CD4-positive, alpha-beta T cell (primary cell): ENCODE measurements at places on chromosomes 13 and 19.

DNA sequence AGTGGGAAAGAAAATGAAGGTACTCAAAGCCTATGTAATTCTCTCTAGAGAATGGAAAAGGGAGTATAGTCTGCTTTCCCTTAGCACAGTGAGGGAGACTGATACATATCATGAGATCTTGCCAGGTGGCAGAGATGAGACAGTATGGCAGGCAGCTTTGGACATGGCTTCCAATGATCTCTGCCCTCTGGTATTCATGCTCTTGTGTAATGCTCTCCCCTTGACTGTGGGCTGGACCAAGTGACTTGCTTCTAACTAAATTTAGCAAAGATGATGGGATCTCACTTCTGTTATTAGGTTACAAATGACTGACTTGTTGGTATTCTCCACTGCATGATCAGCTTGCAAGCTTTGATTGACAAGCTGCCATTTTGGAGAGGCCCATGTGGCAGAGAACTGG, 10.2 kb downstream of the ZNF132 start:
- DNase-seq, result no peak

GRCh38 chr13:20231839-20232555, at the start of gene GJB6:
Gene GJB6 (minus strand): TSS chr13:20232319. CDS start chr13:20223480, 8,839 bp downstream.
- no peak for DNase-seq

- DNase-seq, result no peak
These were observed 2590.1 kb downstream of the PCDH9 start for GRCh38 chr13:64640002-64640401.

- DNase-seq, result no peak
These were observed 259.9 kb downstream of the FOXO1 start for GRCh38 chr13:40406405-40407120.

GRCh38 chr13:79427265-79427664, 21.2 kb upstream of the RBM26 start:
- no peak for DNase-seq

GRCh38 chr13:30004204-30004603, 153.8 kb upstream of the UBL3 start:
- DNase-seq, result no peak

GRCh38 chr13:56975647-56976046, 165.1 kb upstream of the PRR20A start:
- no peak for DNase-seq

DNA sequence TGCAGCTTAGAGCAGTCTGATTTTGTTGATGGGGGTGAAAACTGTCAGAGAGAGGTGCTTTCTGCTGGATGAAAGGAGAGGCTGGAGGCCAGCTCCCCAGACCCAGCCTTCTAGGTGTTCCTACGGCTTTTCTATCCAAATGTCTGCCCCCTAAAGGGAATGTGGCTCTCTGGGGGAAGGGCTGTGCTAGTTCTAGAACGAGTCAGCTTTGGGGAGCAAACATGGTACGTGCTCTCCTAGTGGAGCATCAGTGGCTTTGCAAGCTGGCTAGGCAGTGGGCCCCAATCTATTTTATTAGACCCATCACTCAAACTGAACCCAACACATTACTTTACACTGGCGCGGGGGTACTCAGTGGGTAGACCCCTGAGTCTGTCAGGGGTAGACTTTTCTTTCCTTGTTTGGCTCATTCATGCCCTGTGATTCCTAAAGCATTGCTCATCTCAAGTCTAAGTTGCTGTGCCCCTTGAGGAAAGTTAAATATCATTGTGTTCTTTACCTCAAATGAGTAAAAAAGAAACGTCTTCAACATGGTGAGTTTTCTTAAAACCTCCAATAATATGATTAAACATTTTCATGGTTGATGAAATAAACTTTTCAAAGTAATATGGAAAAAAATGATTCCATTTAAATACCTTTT, 254.9 kb downstream of the DLEU7 start:
- no peak for DNase-seq

DNA sequence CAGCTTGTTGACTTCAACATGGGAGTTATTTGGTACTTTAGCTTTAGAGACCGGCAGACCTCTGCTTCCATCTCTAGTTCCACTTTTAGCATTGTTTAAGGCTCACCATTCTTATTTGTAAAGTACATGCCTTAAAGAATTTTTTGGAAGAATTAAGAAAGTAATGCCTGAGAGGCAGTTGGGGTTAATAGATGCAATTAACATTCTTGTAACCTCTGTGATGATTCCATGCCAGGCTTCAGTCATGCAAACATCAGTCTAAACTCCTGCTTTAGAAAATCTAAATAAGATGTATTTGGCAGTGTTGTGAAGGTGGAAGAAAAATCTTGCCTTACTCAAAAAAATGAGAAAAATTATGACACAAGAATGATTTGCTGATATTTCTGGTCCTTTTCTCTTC, 79.9 kb upstream of the UBAC2 start:
- no peak for DNase-seq

DNA sequence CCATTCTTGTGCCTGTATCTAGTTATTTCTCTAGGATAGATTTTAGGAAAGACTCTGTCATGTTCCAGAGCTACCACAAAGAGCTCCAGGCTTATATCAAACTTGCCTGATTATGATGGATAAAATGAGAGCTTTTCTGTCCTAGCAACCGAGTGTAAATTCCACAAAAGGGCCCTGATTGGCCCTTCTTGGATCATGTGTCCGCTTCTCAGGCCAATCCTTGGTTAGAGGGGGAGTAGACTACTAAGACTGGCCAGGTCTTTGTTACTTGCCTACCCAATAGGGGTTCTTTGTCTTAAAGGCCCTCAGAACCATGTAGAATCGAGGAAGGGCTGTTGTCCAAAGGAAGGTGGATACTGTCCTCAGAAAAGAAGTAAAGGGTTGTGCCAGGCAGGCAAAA, 2.4 kb downstream of the DHX34 start:
- DNase-seq, result no peak
